Activated effector memory CD4-positive, alpha-beta T cell treated with anti-CD3 and anti-CD28 coated beads, Interleukin-2, amount 50 U/mL, for 16 hours (primary cell): ENCODE measurements at places on chromosomes 16 and 17.

DNA sequence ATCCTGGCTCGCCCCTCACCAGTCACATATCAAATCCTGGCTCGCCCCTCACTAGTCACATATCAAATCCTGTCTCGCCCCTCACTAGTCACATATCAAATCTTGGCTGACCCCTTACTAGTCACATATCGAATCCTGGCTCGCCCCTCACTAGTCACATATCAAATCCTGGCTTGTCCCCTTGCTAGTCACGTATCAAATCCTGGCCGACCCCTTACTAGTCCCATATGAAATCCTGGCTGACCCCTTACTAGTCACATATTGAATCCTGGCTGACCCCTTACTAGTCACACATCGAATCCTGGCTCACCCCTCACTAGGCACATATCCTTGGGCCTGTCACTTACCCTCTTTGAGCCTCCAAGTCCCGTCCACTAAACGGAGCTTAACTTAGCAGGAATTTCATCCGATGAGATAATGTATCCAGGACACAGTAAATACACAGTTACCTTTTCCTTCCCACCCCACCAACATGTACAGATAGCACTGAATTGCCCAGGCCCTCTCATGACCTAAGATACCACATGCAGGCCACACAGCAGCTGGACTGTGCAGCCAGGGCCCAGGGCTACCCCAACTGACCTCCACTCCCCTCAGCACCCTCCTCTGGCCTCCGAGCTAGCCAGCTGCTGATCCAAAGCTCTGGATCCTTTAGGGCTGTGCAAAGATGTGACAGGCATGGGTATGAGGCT is 157.8 kb upstream of the RPH3AL start:
- DNase-seq = no peak

- no peak for DNase-seq
Measured at GRCh38 chr17:14762736-14763479, 462.0 kb downstream of the HS3ST3B1 start.

GRCh38 chr16:90070440-90070839 is 6.7 kb downstream of the PRDM7 start:
- DNase-seq = no peak

DNA sequence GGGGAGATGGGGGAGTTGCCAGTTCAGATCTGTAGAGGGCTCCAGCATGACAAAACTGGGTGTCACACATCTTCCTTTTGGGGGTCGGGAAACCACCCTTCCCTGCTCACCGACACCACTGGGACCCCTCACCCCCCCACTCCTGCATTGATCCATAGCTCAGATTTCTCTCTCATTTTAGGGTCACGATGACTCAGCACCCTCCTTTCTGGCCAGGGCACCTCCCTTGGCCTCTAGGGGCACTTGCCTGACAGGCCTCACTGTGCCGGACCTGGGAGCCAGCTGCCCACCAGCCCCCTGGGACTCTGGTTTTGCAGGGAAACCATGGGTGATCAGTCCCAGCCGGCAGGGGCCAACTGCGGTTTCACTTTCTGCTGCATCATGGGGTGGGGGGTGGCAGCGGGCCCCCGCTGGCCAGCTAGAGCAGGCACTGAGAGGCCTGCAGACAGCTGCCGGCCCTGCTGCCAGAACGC is 239.4 kb downstream of the MRTFB start:
- DNase-seq = no peak

DNA sequence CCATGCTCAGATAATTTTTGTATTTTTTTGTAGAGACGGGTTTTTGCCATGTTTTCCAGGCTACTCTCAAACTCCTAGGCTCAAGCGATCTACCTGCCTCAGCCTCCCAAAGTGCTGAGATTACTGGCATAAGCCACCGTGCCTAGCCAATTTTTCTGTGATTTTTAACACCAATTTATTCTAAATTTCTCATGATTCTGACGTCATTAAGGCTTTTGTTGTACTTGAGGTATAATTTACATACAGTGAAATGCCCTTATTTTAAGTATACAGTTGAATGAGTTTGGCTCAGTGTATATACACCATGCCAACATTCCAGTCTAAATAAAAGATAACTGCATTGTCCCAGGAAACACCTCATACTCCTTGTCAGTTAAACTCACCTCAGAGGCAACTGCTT is 77.4 kb downstream of the TMEM132E start:
- no peak for DNase-seq

DNA sequence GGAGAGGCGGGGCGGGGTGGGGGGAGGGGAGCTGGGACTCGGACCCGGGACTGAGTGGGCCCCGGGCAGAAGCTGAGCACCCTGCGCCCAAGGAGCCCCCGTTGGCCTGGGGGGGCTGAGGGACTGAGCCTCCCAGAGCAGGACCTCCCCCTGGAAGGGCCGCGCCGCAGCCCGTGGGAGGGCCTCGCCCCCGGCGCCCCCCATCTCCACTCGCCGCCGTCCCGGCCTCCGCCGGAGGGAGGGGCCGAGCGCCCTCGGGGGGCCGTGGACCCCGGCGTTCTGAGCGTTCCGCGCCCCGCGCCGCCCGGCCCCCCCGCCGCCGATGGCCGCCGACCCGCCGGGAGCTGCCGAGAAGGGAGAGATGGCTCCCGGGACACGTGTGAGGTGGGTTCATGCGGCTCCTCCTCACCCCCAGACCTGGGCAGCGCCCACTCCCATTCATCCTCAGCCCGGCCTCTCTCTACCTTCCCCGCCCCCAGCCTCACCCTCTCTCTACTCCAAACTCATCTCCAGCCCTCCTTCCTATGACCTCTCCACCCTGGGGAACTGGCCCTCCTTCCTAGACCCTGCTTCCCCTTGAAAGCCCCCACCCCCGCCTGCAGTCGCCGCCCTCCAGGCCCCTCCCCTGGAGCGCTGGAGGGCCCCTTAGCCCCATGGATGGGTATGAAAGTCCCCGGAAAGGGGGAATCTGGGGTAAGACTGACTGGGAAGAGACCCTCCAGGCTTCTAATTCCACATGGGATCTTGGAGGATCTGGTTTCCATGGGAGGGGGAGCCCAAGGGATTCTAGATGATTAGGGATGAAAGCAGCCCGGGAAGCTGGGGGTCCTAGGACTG is 922 bp downstream of the FBXL19 start:
- DNase-seq = no peak

GRCh38 chr17:35080536-35080935 is 17.0 kb upstream of the RFFL start:
- DNase-seq = no peak

DNA sequence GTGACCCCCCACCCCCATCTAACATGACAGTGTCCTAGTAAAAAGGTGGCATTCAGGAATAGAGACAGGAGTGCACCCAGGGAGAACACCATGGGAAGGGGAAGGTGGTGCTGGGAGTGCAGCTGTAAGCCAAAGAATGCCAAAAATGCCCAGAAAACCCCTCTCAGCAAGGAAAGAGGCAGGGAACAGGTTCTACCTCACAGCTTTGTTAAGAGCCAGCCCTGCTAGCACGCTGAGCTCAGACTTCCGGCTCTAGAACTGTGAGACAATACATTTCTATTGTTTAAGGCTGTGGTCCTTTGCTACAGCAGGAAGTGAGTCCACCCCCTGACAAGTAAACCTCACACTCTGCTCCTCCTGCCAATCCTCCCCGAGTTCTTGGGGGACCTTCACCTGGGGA is 302.4 kb upstream of the N4BP1 start:
- no peak for DNase-seq

- DNase-seq = no peak
Measured at GRCh38 chr16:12775656-12776236, 27.9 kb downstream of the CPPED1 start.

DNA sequence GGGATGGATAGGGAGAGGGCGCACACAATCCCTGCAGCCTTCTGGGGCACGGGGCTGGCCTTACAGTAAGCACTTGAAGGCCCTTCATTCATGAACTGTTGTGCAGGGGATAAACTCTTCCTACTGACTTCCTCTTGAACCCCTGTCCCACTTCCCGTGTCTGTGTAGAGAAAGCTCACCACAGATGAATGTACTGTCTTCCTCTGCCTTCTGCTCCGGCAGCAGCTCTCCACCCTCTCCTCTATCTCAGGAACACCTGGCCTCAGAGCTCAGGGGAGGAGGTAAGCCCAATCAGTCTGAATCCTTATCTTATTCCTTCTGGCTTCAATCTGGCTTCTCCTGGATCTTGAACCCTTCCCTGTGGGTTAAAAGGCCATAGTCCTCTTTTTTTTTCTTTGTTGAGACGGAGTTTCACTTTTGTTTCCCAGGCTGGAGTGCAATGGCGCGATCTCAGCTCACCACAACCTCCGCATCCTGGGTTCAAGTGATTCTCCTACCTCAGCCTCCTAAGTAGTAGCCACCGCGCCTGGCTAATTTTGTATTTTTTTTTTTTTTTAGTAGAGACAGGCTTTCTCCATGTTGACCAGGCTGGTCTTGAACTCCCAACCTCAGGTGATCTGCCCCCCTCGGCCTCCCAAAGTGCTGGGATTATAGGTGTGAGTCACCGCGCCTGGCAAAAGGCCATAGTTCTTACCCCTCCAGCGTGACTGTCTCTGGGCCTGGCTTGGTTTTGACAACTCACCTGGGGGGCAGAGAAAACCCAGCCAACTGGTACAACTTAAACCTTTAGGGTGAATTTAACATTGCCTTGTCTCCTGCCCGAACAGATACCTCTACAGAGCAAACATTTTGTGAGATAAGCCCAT is 7.2 kb upstream of the SLC52A1 start:
- DNase-seq = peak; percentile 73

- no peak for DNase-seq
Measured at GRCh38 chr17:62163847-62164246, 98.8 kb upstream of the MED13 start.

DNA sequence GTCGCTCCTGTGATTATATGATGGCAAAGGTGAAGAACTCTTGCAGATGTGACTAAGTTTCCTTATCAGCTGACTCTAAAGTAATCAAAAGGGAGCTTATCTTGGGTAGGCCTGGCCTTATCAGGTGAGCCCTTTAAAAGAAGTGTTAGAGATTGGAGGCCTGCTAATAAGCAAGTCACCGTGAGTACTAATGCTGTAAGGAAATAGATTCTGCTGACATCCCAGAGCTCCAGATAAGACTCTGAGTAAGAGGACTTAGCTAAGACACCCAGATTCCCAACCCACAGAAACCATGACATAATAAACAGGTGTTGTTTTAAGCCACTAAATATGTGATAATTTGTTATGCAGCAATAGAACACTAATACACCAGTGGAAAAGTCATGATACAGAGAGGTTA is 99.9 kb upstream of the FAM20A start:
- no peak for DNase-seq

GRCh38 chr16:87960296-87960695 is 9.1 kb downstream of the BANP start:
- no peak for DNase-seq

DNA sequence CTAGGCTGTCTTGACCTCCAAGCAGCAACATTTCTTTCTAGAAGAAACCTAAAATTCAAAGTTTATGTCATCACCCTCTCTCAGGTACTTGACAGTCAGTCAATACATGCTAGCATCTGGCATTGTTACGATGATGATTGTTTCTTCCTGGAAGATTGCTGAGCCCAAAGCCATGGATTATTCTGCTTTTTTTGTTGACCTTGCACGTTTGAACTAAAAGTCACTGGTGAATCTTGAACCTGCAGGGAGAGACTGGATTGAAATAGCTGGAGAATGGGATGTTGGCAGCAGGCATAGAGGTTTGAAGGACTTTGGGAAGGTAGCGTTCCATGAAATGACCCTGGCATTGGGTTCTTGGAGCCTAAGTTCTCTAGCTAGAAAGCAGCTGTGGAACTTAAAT is 42.9 kb downstream of the SHISA9 start:
- DNase-seq = no peak

- peak; percentile 72 for DNase-seq
Measured at GRCh38 chr17:8057691-8058114, 18.8 kb downstream of the ALOX15B start.

GRCh38 chr17:51000835-51001638 is 119.6 kb downstream of the SPAG9 start:
- DNase-seq = no peak

GRCh38 chr17:81393684-81394376 is 1.4 kb upstream of the BAHCC1 start:
- DNase-seq = peak; percentile 77

DNA sequence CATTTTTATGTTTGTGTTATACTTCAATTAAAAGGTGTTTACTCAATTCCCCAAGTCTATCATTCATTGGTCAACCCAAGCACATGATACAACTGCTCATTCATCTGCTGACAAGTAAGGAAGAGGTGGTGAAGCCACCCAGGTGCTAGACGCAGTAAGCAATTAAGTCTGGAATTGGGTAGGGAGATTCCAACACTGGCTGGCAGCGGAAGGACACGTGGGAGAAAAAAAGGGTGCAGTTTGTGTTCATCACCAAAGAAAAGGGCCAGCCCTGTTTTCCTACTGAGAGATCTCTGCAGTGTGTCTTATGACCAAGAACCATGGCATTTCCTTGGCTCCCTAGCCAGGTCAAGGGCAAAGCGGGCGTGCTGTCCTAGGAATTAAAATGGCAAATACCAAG is 11.8 kb upstream of the ZNF23 start:
- no peak for DNase-seq

DNA sequence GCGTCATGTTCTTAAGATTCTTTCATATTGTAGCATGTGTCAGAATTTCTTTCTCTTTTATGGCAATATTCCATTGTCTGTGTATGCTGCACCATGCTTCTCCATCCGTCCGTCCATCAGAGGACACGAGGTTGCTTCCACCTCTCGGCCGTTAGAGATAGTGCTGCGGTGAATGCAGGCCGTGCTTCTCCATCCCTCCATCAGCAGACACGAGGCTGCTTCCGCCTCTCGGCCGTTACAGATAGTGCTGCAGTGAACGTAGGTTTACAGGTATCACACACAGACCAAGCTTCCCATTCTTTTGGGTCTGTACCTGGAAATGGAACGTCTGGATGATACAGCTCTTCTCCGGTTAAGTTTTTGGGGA is 113.5 kb downstream of the CMIP start:
- DNase-seq = no peak

DNA sequence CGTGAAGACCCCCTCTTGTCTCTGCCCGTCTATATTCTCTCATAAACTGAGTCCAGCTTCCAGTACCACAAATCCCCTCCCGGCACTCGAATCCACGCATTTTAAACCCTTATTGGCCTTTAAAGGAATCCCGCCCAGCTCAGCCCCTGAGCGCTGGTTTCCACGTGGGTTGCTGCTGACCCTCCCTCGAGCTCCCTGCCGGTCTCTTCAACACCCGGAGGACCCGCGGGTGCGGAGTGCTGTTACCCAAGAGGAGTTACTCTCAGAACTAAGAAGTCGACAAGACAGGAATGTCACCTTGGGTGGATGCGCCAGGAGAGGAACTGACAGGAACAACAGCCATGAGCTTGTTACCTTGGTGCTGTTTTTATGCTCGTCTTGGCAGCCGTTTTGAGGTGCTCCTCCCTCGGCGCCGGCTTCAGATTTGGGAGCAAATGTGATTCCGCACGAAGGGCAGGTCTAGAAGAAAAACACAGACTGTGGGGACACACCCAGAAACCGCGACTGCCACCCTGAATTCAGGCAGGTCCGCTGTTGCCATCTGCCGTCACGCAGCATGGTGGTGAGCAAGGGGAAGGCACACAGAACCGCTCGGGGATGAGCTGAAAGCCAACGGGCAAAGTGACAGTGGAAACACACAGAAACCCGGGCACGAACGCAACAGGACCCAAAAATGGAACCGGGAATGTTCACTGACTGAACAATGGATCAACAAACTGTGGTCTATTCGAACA is 112.7 kb upstream of the CREBBP start:
- no peak for DNase-seq
